ENCODE measurements at places on chromosomes 16 and 17.

GRCh38 chr16:15782573-15783365 lies 74.1 kb downstream of the MYH11 start:
- no peak for DNase-seq

DNA sequence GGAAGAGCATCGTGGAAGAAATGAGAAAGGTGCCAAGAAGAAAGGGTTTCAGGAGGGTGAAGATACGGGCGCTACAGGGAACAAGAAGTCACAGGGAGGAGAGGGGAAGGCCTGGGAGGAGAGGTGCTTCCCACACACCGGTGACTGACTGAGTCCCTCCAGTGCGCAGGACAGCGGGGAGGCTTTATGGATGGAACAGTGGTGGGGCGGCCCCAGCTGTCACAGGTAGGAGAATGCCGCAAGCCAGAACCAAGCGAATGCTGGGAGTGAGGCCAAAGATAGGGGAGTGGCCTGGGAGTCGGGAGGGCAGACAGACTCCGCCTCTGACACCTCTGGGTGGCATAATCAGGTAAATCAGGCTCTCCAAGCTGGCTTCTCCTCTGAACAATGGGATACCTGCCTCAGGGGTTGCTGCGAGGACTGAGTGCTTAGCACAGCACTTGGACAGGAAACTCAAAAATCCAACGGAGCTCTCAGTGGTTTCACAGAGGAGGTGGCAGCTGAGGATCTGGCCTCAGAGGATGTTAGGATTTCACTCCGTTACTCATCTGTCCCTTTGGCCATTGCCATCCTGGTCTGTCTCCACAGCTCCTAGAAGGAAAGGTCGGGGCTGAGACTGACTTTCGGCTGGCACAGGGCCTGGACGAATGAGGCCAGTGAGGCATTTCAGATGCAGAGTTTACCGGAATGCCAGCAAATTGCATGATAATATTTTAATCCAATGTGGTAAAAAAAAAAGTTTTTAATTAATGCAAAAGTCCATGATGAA lies 717 bp upstream of the CNP start:
- no peak for DNase-seq

- DNase-seq, result no peak
These were observed 11.1 kb downstream of the PIMREG start for GRCh38 chr17:6455321-6455705.

DNA sequence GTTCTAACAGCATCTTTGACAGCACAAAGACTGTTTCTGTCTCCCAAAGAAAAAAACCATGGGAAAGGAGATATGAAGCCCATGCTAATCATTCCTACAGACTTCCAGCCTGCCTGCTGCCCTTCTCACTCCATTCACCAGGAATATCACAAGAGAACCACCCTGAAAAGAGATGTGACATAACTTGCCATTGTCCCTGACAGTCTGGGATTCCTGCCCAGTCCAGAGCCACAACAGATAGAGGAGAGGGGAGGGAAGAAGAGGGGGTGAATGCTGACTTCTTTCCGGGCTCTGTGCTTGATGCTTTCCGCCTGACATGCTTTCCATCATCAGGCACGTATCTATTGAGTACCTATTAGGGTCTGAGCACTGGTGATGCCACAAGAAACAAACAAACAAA lies 31.6 kb upstream of the ASIC2 start:
- DNase-seq, result no peak

GRCh38 chr16:27840311-27841060 lies 223.0 kb downstream of the GSG1L start:
- DNase-seq, result no peak

DNA sequence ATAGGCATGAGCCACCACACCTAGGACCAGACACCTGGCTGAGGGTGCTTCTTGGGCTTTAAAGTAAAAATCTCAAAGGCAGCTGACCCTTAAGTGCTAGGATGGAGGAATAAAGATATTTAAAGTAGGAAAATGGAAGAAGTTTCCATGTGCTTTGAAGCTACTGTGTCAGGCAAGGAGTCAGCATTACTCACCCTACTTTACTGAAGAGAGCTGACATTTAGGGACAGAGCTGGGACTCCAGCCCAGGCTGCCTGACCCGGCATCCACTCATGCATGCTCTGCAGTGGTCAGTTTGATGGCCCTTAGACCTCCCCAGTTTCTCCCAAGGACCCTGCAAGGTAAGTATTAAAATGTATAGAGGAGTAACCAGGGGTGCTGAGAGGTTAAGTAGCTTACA lies 124.7 kb upstream of the PLCG2 start:
- no peak for DNase-seq

GRCh38 chr17:34285286-34285792 lies at the start of gene CCL11:
Gene CCL11, plus strand, starts transcription at chr17:34285742. Its CDS starts 67 bp downstream, at chr17:34285809.
- no peak for DNase-seq

- DNase-seq, result no peak
These were observed 975 bp downstream of the CFAP20 start for GRCh38 chr16:58128181-58128631.

DNA sequence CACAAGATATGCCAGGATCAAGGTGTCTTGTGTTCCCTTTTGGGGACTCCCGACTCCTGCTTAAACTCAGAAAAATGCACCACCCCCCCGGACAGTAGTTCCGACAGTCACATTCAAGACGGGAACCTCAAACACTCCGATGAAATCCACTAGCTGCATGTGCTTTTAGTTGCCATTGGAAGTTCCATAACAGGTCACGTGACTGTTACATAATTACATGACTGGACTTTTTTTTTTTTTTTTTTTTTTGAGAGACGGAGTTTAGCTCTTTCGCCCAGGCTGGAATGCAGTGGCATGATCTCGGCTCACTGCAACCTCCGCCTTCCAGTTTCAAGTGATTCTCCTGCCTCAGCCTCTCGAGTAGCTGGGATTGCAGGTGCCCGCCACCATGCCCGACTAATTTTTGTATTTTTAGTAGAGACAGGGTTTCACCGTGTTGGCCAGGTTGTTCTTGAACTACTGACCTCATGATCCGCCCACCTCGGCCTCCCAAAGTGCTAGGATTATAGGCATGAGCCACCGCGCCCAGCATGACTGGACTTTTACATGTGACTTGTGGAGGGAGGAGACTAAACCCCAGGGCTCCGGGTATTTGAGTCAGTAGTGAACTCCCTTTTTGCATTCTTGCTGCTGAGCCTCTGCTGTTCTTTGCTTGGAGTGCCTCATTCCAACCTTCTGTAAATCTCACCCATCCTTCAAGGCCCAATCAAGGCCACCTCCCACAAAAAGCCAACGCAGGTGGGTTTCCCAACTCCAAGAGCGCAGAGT lies 1.6 kb downstream of the SIRT7 start:
- peak; percentile 23 for DNase-seq

GRCh38 chr17:63665527-63666214 lies 34.3 kb downstream of the LIMD2 start:
- DNase-seq, result no peak

DNA sequence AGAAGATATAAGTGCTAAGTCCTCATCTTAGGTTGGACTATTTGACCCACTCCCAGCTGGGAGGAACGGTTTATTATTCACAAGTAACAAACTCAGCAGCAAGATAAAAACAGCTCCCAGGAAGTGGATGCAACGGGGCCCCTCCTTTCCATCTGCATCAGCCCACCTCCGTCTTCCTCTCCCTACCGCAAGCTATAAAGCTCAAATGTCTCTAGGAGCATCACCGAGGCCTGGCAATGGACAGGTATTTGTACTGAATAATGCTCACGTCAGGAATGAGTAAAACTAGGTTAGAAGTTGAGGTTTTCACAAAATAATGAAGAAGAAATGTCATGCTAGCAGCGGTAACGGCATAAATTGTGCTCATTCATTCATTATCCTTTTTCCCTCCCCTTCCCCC lies 408.7 kb upstream of the PSMD7 start:
- DNase-seq, result no peak

- no peak for DNase-seq
These were observed 4.6 kb downstream of the ZSCAN10 start for GRCh38 chr16:3094289-3095027.

- no peak for DNase-seq
These were observed 119.2 kb downstream of the SKAP1 start for GRCh38 chr17:48310748-48311213.

- no peak for DNase-seq
These were observed 122.9 kb downstream of the METRNL start for GRCh38 chr17:83202002-83203000.

- no peak for DNase-seq
These were observed 342.7 kb upstream of the TNRC6C start for GRCh38 chr17:77615703-77616253.

DNA sequence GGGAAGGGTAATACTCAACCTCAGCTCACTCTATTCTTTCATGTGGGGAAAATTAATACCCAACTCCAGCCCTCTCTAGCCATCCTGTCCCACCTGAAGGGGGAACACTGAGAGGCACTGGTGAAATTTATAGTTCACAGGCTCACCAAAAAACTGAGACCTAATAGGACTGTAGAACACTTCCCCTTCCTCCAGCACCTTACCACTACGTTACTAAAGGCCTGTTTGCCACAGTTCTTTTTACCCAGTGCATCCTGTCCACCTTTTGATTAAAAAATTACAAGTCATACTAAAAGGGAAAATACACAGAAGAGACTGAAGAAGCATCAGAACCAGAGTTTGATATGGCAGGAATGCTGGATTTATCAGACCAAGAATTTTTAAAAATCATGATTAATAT lies 26.0 kb downstream of the DHRS7B start:
- DNase-seq, result no peak

DNA sequence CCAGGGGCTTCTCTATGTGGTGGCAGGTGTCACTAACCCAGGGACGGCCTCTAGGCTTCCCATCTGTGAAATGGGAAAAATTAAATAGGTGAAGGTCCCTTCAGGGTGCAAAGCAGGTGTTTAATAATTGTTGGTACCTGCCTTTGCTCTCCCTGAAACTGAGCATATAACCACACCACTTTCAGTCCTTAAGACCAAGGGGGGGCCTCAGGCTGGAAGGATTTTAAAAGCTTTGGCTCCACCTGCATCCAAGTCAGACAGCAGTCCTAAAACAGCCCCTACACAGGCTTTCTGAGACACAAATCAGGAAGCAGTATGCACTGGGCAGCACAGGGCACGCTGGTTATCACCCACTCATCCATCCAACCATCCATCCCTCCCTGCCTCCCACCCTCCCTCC lies 55.0 kb downstream of the TK2 start:
- DNase-seq, result no peak

- DNase-seq, result no peak
These were observed 11.0 kb downstream of the SIAH1 start for GRCh38 chr16:48374255-48374654.

- DNase-seq, result peak; percentile 39
These were observed 161.1 kb upstream of the CACNG5 start for GRCh38 chr17:66673668-66674276.

DNA sequence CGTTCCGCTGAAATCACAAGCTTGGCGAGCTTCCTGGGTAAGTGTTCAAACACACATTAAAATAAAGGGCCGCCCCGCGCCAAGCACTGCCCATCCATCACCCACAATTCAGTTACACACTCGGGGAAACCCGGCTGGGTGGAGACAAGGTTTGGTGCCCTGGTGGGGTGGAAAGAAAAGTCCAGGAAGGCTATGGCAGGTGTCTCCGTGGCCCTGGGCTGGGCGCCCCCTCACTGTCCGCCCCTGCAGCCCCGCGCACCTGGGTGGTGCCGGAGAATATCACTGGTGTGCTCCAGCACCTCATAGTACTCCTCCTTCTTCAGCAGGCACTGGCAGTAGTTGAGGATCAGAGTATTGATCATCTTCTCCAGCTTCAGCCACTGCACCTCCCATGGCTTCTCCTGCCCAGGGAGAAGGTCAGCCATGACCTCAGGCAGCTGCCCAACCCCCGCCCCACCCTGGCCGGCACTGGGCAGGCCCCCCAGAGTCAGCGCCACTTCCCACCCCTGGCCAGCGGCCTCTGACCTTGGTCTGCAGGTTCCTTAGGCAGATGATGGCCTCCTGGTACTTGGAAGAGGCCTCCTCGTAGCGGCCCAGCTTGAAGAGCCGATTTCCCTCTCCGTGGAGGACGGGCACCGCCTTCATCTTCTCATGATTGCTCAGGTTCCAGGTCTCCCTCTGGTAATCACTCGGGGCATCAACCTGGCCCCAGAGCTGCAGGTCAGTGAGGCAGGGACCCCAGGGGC lies 8.4 kb downstream of the AIPL1 start:
- no peak for DNase-seq

DNA sequence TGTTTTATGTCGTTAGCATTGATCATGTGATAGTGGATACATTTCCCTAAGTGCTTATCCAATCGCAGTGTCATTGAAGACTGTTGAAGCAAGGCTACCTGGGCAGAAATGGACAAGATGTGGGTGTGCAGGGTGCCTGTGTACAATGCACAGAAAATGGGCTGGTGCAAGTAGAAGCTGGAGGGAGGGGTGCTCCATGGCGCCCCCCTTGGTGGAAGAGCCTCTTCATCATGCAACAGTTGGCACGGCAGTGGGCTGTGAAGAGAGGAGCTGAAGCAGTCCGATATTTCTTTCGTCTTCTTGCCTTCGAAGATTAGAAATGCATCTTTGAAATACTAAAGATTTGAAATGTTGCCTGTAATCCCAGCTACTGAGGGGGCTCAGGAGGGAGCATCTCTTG lies 100.5 kb downstream of the PLCG2 start:
- no peak for DNase-seq

GRCh38 chr17:40848583-40849235 lies 18.3 kb downstream of the KRT12 start:
- DNase-seq, result no peak

GRCh38 chr16:13150181-13150885 lies 248.9 kb downstream of the SHISA9 start:
- no peak for DNase-seq

DNA sequence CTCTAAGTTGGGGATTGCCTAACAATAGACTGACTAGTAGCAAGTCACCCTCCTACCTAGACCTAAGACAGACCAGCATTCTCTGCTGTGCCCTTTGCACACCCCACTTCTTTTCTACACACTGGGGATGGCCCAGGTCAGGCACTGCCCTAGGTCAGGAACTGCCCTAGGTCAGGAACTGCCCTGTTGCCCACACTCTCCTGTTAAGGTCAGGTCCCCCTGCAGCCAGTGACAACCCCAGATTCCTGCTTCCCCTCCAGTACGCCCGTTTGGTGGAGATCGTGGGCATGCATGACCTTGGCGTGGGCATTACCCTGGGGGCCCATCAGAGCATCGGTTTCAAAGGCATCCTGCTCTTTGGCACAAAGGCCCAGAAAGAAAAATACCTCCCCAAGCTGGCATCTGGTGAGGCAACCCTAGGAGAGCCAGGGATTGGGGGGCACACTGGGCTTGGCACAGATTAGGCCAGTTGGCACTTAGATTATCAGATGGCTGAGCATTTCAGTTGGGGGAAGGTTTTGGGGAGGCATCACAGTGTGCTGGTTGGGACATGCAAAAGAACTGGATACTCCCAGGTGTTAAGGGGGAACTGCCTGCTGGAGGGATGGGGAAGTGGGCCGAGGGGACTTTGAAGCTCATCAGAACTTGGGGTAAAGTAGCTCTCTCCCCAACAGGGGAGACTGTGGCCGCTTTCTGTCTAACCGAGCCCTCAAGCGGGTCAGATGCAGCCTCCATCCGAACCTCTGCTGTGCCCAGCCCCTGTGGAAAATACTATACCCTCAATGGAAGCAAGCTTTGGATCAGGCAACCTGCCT lies 1.7 kb downstream of the ACADVL start:
- no peak for DNase-seq

All from AG04450 (cell line).